ENCODE measurements at places on chromosomes 5 and 9.
A peak's percentile ranks its signal among the peaks of the same experiment; 100 is the strongest.

DNA sequence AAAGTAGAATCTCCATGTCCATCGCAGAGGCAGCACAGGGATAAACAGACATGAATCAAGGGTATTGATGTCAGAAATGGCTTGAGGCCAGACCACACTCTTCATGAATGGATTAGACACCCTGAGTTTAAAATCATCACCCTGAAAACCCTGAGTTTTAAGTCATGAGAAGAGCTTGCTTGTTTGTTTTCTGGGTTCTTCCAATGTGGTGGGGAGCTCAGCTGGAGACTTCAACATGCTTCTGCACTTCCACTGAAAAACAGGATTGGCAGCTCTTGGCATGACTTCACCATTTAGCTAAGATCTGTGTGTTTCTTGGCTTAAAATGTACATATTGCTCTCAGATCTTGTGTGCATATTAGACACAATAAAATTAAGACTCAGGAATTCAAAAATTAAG, 9.8 kb downstream of the GCNT4 start:
- DNase-seq: no peak

GRCh38 chr9:131008909-131009618, at the start of gene LAMC3:
Gene LAMC3, plus strand, starts transcription at chr9:131009174. Its CDS starts 41 bp downstream, at chr9:131009215.
- no peak for DNase-seq

DNA sequence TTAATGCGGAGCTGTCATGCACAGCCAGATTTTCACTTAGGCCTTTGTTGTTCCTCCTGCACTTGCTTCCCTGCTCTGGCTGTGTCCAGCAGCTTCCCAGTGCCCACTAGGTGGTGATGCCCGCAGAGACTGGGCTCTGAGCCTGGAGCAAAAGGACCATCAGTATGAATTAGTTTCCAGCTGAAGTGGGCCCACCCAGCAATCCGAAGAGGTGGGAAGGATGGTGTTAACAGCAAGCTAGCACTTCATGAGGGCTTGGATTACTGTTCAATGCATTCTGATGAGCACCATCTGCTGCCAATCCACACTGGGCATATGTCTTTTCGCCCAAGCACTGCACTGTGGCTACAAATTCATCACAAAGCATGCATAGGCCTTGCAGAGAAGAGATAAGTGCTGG, 459.1 kb downstream of the SPOCK1 start:
- no peak for DNase-seq

GRCh38 chr5:65190328-65191053, 291.2 kb downstream of the ADAMTS6 start:
- DNase-seq: no peak

DNA sequence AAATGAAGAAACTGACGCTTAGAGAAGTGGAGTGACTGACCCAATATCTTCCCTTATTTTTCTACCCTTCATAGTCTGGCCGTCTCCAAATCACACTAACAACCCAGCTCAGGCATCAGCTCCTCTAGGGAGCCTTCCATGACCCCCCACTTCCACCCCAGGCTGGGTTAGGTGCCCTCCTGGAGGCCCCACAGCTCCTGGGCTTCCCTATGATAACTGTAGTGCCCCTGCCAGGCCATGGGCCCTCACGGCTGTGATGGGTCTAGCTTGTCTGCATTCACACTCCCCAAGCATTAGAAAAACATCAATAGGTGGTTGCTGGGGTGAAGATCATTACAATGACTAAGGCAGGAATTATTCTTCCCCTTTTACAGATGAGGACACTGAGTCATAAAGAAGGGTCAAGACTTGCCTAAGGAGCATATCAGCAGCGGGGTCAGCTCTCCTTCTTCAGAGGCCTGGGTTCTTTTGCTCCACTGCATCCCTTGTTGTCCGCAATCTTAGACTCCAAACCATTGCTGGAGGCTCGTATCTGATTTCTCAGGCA, 7.3 kb downstream of the CORO2A start:
- DNase-seq: no peak

DNA sequence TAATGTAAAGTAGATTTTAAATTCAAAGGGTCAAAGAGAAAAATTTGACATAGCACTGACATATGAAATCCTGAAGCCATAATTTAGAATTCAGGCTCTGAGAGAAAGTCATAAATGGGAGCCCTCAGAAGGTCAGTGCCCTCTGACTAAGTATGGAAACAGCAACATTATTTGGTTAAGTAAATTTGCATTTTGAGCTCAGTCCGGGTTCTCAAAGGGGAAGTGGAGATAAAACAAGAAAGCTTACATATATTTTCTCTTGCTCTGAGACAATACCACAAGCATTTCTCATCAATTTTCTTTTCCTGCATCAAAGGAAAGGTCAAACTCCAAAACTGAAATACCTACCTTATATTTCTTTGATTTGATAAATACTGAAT, 348.0 kb downstream of the SEMA5A start:
- DNase-seq: no peak

DNA sequence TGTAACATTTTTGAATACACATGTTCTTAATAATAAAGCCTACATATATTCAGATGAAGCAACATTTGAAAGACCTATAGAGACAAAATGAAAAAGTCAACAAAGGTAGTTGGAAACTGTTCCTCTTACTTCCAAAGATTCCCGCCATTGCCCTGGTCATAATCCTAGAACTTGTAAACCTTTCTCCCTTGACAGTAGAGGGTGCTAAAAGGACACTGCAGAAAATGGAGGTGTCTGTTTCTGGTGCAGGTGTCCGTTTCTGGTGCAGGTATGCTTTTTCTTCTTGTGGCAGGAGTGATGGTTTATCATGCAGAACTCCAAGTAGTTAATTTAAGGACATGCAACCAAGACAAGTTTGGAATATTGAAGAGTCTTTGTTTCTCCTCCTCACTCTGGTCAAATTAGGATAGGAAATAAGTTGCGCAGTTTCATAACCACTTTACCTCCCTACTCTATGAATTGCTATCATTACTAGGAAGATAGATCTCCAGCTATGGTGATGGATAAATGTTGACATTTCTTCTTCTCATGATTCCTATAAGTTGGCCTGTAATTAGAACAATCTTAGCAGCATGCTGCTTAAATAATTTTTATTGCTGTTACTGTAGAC, 56.0 kb upstream of the FAM174A start:
- no peak for DNase-seq

DNA sequence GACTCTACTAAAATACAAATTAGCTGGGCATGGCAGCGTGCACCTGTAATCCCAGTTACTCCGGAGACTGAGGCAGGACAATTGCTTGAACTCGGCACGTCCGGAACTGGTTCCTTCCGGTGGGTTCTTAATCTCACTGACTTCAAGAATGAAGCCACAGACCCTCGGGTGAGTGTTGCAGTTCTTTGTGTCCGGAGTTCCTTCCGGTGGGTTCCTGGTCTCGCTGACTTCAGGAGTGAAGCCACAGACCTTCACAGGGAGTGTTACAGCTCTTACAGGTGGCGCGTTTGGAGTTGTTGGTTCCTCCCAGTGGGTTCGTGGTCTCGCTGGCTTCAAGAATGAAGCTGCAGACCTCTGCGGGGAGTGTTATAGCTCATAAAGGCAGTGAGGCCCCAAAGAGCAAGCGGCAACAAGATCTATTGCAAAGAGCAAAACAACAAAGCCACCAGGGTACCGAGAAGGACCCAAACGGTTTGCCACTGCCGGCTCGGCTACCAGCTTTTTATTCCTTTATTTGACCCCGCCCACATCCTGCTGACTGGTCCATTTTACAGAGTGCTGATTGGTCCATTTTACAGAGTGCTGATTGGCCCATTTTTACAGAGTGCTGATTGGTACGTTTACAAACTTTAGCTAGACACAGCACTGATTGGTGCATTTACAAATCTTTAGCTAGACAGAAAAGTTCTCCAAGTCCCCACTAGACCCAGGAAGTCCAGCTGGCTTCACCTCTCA, 28.6 kb upstream of the SLC6A19 start:
- no peak for DNase-seq

GRCh38 chr9:69762527-69762926, 2.7 kb upstream of the PTAR1 start:
- no peak for DNase-seq

DNA sequence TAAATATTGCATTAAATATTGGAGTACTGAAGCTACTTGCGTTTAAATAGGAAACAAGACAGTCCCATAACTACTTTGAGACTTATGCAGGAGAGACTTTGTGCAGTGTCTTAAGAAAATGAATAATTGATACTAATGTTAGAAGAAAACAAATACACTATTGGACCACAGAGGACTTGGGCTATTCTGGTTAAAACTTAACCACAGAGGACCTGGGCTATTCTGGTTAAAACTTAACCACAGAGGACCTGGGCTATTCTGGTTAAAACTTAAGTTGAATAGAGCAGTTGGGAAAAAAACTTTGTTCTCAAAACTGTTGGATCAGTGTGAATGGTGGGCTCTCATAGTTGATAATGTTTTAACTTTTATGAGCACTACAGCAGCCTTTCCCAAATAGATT, 141.7 kb downstream of the WDR70 start:
- DNase-seq: no peak

DNA sequence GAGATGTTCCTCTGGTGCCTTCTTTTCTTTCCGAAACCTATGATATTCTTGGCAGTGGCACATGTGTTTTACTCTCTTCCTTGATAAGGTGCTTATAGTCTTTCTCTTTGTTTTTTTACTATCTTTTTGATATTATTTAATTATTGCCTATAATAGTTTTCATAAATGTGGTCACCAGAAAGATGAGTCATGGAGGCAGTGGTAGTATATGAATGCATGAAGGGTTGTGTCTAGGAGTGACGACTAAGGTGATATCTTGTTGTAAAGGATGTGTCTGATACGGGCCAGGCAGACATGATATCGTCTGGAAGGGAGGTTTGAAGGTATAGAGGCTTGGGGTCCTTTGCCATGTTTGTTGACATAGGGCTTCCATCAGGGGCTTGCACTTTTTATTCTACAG, 36.8 kb downstream of the SLC44A1 start:
- DNase-seq: no peak

- no peak for DNase-seq
Measured at GRCh38 chr5:5289537-5289936, 132.9 kb upstream of the ICE1 start.

GRCh38 chr5:139663207-139664085, 15.3 kb downstream of the CXXC5 start:
- no peak for DNase-seq

- DNase-seq: no peak
Measured at GRCh38 chr9:99303177-99303576, 81.1 kb downstream of the SEC61B start.

- no peak for DNase-seq
Measured at GRCh38 chr5:61626639-61627282, 294.7 kb downstream of the ZSWIM6 start.

GRCh38 chr9:127710204-127710783, 3.5 kb downstream of the CFAP157 start:
- no peak for DNase-seq

GRCh38 chr5:99441235-99441634, 512.4 kb upstream of the CHD1 start:
- DNase-seq: no peak

DNA sequence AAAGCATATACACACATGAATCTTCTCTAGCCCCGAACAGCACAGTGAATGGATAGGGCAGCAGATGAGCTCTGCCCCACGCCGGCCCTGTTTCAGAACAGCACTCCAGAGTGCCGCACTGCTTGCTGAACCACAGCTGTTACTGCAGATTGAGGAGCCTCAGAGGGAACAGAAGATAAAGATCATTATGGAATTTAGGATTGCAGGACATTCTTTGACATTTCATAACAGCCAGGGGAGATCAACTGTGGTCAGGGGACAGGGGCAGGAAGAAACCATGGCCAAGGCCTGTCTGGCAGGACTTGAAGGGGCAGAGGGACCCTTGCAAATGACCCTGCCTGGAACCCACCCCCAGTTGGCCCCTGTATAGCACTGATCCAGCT, 20.6 kb downstream of the IRF1 start:
- no peak for DNase-seq

- DNase-seq: peak; percentile 65
Measured at GRCh38 chr9:114291064-114291474, 31.8 kb upstream of the ORM1 start.

GRCh38 chr5:13910637-13911288, 33.7 kb downstream of the DNAH5 start:
- DNase-seq: no peak

- no peak for DNase-seq
Measured at GRCh38 chr9:69571032-69571431, 101.1 kb downstream of the APBA1 start.
